Endothelial cell of umbilical vein (primary cell): ENCODE measurements at places on chromosomes 12 and 14.
A peak's percentile ranks its signal among the peaks of the same experiment; 100 is the strongest.

- no peaks in the 10 kb centered on the region for H3K4me1 ChIP-seq
- no peaks in the 10 kb centered on the region for H3K36me3 ChIP-seq
- H3K4me3 ChIP-seq, result no peak overlapping the region
- DNase-seq, result no peak
These were observed 859.7 kb downstream of the GALC start for GRCh38 chr14:87133073-87133801.

DNA sequence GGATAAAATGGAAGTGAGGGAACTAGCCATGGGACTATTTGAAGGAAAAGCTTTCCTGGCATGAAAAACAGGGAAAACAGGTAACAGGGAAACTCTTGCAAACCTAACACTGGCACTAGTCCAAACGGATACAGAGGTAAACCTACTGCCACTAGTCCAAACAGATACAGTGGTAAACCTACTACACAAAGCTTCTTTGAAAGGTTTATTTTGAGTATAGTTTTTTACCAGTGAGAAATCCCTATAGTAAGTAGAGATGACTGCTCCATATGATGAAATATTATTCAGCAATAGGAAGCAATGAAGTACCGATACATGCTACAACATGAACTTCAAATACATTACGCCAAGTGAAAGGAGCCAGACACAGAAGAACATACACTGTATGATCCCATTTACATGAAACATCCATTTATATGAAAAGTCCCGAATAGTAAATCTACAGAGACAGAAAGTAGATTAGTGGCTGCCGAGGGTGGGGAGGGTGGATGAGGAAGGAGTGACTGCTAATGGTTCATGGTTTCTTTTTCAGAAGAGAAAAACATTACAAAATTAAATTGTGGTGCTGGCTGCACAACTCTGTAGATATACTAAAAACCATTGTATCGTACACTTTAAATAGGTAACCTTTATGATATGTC is 25.5 kb downstream of the SPTLC2 start:
- H3K4me3 ChIP-seq, result no peak overlapping the region
- peaks cover 52% of the 10 kb centered on the region for H3K4me1 ChIP-seq
- H3K36me3 ChIP-seq, result peaks cover 7% of the 10 kb centered on the region
- H3K27me3 ChIP-seq, result no peaks in the 10 kb centered on the region
- H3K27ac ChIP-seq, result peak overlapping the region; percentile 45

- no peaks in the 10 kb centered on the region for H3K27me3 ChIP-seq
- H3K36me3 ChIP-seq, result no peaks in the 10 kb centered on the region
- no peak overlapping the region for H3K27ac ChIP-seq
- no peaks in the 10 kb centered on the region for H3K4me1 ChIP-seq
These were observed 35.5 kb downstream of the TMBIM6 start for GRCh38 chr12:49776858-49777257.

DNA sequence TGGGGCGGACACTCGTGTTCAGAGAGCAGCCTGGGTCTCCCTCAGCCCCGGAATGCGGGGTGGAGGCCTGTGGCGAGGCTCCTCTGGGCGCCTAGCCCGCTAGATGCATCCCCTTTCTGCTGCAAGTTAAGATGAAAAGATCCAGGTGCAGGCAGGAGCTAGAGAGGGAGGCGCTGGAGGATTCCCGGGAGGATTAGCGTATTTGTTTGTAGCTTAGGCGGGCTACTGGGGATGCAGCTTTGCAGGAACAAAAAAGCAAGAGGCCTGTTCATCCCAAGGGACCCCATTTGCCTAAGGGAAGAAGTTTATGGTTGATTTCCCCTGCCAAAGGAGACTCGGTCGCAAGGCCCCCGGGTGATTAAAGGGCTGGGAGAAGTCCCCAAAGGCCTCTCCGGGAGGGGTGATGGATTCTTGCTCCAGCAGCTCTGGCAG is 824 bp downstream of the CCDC177 start:
- H3K27me3 ChIP-seq, result peaks cover 77% of the 10 kb centered on the region
- H3K4me1 ChIP-seq, result peaks cover 9% of the 10 kb centered on the region
- no peaks in the 10 kb centered on the region for H3K36me3 ChIP-seq
- DNase-seq, result no peak
- H3K27ac ChIP-seq, result no peak overlapping the region

GRCh38 chr14:84543859-84544258 is 986.1 kb upstream of the FLRT2 start:
- H3K27ac ChIP-seq, result no peak overlapping the region
- H3K4me1 ChIP-seq, result no peaks in the 10 kb centered on the region
- no peak overlapping the region for H3K4me3 ChIP-seq
- DNase-seq, result no peak
- no peaks in the 10 kb centered on the region for H3K27me3 ChIP-seq

DNA sequence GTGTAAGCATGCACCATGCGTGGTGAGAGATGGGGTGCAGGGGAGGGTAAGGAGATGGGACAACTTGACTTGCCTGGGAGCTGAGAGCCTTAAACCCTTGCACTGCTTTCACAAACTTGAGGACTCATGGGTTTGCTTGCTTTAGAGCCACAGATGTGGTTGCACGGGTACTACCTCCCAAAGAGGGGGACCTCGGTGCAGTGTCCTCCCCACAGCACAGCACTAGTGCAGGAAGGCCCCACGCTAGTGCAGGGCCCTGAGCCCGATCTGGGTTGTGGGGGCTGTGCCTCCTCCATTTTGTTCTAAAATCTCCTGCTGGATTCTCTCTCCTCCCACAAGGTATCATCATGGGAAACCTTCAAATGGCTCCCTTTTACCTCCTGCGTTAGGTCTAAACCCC is 11.2 kb downstream of the KRT72 start:
- no peaks in the 10 kb centered on the region for H3K4me1 ChIP-seq
- no peak overlapping the region for H3K4me3 ChIP-seq

DNA sequence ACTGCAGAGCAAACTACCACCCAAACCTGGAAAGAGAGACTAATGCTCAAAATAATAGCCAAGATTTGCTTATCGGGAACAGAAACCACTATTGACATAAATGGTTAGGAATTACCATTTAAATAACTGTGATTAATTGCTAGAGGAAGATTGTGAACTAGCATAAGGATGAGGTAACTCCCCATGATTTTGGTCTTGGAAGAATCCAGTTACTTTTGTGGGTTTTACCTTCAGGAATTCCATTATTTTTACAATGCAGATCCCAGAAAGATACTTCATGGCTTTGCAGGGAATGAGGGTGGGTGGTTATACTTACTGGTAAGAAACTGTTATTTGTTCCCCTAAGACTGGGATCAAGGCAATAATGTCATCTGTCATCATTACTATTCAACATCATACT is 652.9 kb upstream of the FLRT2 start:
- no peak overlapping the region for H3K4me3 ChIP-seq
- no peaks in the 10 kb centered on the region for H3K27me3 ChIP-seq
- no peak for DNase-seq
- H3K27ac ChIP-seq, result no peak overlapping the region
- H3K36me3 ChIP-seq, result no peaks in the 10 kb centered on the region

DNA sequence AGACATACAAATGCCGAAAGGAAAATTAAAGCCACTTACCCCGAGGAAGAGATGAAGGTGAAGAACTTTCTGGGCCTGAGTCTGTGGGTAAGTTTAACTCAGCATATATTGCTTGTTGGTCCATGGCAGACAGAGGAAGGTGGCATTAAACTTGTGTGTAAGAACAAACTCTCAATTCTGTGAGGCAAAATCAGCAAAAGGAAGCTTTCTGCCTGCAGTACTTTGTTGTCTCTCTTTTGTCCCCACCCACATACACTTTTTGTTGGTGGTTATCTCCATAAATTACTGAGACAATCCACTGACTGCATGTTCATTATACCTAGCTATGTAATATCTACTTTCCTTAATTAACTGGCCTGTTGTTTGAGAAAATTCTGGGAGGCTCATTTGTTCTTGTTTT is at the start of gene KLRB1:
Gene KLRB1, minus strand, starts transcription at position 201 of the 400 bp plus-strand sequence. Its CDS starts 77 bp downstream, at position 124.
- H3K27ac ChIP-seq, result no peak within 1 kb of the TSS
- no peaks in the 10 kb centered on the region for H3K27me3 ChIP-seq
- H3K4me3 ChIP-seq, result no peak within 1 kb of the TSS
- no peaks in the 10 kb centered on the region for H3K4me1 ChIP-seq
- no peak for DNase-seq

GRCh38 chr14:60722357-60723115 is 1.6 kb downstream of the SIX4 start:
- peak overlapping the region; percentile 7 for H3K27ac ChIP-seq
- H3K36me3 ChIP-seq, result peaks cover 2% of the 10 kb centered on the region
- H3K27me3 ChIP-seq, result peaks cover 1% of the 10 kb centered on the region

- H3K36me3 ChIP-seq, result peaks cover 24% of the 10 kb centered on the region
- H3K4me1 ChIP-seq, result peaks cover 21% of the 10 kb centered on the region
- peak; percentile 78 for DNase-seq
- no peaks in the 10 kb centered on the region for H3K27me3 ChIP-seq
- H3K27ac ChIP-seq, result peak overlapping the region; percentile 65
- no peak overlapping the region for H3K4me3 ChIP-seq
These were observed 11.0 kb downstream of the CBLN3 start for GRCh38 chr14:24418492-24418873.

DNA sequence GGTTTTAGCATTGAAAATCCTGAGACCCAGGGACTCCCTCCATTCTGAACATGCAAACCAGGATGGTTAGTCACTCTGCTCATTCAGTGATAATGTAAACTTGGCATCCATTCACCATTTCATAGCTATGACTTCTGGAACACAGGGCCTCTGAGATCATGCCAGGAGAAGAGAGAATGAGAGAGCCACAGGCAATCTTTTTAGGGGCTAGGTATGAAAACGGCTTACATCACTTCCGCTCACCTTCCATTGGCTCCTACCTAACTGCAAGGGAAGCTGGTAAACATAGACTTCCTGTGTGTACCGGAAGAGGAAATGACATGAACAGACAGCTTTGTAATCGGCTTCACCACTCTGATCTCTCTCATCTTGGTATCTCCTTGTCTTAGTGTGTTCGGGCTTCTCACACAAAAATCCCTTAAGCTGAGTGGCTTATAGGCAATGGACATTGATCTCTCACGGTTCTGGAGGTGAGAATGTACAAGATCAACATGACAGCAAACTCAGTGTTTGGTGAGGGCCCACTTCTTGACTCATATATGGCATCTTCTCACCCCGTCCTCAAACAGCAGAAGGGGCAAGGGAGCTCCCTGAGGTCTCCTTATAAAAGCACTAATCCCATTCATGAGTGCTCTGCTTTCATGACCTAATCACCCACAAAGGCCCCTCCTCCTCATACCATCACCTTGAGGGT is 465.9 kb upstream of the TBX3 start:
- no peak overlapping the region for H3K4me3 ChIP-seq
- DNase-seq, result no peak
- no peaks in the 10 kb centered on the region for H3K27me3 ChIP-seq
- no peaks in the 10 kb centered on the region for H3K36me3 ChIP-seq

- no peak overlapping the region for H3K4me3 ChIP-seq
- H3K27me3 ChIP-seq, result no peaks in the 10 kb centered on the region
- H3K27ac ChIP-seq, result no peak overlapping the region
These were observed 19.8 kb downstream of the SNX6 start for GRCh38 chr14:34610101-34610500.

GRCh38 chr12:70994217-70994788 is 73.8 kb upstream of the PTPRR start:
- H3K36me3 ChIP-seq, result no peaks in the 10 kb centered on the region
- H3K4me3 ChIP-seq, result no peak overlapping the region
- H3K27ac ChIP-seq, result no peak overlapping the region
- H3K4me1 ChIP-seq, result no peaks in the 10 kb centered on the region
- no peak for DNase-seq

GRCh38 chr12:89363084-89363483 is 10.8 kb upstream of the DUSP6 start:
- no peak overlapping the region for H3K27ac ChIP-seq
- no peaks in the 10 kb centered on the region for H3K27me3 ChIP-seq
- peaks cover under 1% of the 10 kb centered on the region for H3K4me1 ChIP-seq
- DNase-seq, result no peak

- peaks cover 3% of the 10 kb centered on the region for H3K4me1 ChIP-seq
- DNase-seq, result no peak
- H3K27me3 ChIP-seq, result no peaks in the 10 kb centered on the region
- H3K27ac ChIP-seq, result no peak overlapping the region
- no peak overlapping the region for H3K4me3 ChIP-seq
These were observed 3.6 kb upstream of the LGALS3 start for GRCh38 chr14:55125403-55125802.

DNA sequence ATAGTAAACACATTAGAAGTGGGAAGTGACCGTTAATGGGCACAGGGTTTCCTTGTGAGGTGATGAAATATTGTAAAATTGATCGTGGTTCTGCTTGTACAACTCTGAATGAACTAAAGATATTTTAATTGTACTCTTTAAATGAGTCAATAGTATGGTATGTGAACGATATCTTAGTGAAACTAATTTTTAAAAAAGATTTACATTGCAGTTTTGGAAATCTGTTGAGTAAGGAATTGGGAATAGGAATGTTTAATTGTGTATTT is 1.7 kb downstream of the ZNF410 start:
- H3K27ac ChIP-seq, result no peak overlapping the region
- DNase-seq, result peak; percentile 10
- H3K4me1 ChIP-seq, result peaks cover 18% of the 10 kb centered on the region
- no peaks in the 10 kb centered on the region for H3K27me3 ChIP-seq
- H3K4me3 ChIP-seq, result no peak overlapping the region

GRCh38 chr12:28242496-28243309 is 52.4 kb downstream of the CCDC91 start:
- H3K36me3 ChIP-seq, result no peaks in the 10 kb centered on the region
- H3K27me3 ChIP-seq, result no peaks in the 10 kb centered on the region
- DNase-seq, result peak; percentile 47
- no peak overlapping the region for H3K4me3 ChIP-seq

DNA sequence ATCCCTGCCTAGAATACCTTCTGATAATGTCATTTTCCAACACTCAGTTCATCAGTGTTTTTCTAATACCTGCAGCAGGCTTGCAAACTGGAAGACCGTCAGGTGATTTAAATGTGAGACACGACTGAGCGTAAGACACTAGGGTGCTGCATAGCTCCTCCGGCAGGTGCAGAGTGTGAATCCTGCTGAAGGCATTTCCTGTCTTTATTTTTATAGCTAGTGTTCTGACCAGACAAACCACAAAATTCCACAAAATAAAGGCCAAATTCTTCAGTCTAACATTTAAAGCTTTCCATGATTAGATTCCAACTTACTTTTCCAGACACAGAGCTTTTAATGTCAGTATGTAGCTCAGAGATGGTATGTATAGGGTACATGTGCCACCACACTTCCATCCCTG is 70.7 kb downstream of the BBS10 start:
- H3K27ac ChIP-seq, result peak overlapping the region; percentile 87
- DNase-seq, result peak; percentile 54
- no peaks in the 10 kb centered on the region for H3K27me3 ChIP-seq
- H3K4me1 ChIP-seq, result peaks cover 45% of the 10 kb centered on the region
- peaks cover 5% of the 10 kb centered on the region for H3K36me3 ChIP-seq

DNA sequence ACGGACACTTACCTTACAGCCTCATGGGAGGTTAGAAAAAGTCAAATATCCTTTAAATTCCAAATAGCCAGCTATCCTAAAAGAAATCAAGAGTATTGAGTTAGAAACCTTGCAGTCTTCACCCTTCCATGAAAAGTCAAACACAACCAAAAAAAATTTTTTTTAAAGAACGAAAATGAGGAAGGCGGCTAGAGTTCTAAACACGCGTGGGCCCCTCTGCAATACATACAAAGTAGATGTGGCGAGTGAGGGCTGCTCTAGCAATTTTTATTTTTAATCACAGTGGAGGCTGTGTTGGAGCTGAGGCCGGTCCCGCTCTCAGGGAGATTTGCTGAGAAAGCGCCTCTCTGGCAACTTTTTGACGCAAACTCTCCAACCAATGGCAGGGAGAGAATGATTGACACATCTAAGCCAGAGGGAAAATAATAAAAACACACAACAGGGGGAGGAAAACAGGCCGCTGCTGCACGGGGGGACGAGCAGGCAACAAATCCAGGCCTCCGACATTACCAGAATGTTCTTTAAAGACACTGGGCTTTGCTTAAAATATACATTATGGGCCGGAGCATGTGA is at the start of gene OTX2:
Gene OTX2, minus strand, starts transcription at position 333 of the 573 bp plus-strand sequence. CDS start 5,023 bp downstream, outside the sequence.
- no peak within 1 kb of the TSS for H3K27ac ChIP-seq
- DNase-seq, result no peak
- no peaks in the 10 kb centered on the region for H3K36me3 ChIP-seq
- H3K27me3 ChIP-seq, result peaks cover 82% of the 10 kb centered on the region
- H3K4me1 ChIP-seq, result no peaks in the 10 kb centered on the region
